G401 (cell line): ENCODE measurements at places on chromosomes 12 and 14.

GRCh38 chr14:70398706-70399431, 18.0 kb downstream of the SYNJ2BP start:
- no peak for DNase-seq

DNA sequence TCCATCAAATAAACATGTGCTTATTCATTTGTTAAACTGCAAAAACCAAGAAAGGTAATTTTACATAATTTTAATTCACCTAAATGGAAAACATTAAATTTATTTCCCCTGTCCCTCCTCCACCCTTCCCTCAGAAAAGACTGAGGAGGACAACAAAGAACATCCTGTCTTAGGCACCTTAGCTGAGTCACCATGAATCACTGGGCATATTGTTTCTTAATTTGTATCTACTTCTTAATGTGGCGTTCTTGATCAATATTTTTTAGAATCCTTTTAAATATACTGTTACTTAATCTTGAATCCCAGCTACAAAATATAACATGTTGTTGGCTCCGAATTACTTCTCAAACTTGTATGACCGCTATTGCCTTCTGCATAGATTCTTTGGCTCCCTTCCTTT, 23.5 kb downstream of the SIX6 start:
- DNase-seq, result no peak

DNA sequence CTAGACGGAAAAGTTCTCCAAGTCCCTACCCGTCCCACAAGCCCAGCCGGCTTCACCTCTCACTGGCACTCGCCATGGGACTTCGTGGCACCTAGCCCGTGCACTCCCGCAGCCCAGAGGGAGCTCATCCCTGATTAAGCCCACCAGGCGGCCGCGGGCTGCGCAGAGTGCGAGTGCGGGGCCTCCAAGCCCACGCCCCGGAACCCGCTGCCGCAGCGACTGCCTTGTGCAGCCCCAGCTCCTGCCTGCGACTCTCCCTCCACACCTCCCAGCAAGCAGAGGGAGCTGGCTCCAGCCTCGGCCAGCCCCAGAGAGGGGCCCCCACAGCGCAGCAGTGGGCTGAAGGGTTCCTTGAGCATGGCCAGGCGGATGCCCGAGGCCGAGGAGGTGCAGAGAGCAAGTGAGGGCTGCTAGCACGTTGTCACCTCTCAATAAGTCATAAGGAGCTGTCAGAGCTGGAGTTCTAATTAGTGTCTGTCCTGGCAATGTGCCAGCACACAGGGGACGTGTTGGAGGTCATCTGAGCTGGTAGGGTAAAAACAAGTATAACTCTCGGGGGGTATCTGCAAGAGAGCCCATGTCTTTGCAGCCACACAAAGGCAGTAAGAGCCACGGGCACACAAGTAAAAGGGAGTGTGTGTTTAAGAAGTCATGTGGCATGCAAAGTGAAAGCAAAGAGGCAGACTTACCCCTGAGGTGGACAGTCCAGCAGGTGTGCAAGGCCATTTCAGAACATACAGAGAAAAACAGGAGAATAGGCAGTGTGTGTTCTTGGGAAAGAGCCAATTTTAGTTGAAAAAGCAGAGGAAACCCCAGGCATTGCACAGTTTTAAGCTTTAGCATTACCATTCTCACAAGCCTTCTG, 27.1 kb upstream of the TMTC2 start:
- DNase-seq, result no peak

DNA sequence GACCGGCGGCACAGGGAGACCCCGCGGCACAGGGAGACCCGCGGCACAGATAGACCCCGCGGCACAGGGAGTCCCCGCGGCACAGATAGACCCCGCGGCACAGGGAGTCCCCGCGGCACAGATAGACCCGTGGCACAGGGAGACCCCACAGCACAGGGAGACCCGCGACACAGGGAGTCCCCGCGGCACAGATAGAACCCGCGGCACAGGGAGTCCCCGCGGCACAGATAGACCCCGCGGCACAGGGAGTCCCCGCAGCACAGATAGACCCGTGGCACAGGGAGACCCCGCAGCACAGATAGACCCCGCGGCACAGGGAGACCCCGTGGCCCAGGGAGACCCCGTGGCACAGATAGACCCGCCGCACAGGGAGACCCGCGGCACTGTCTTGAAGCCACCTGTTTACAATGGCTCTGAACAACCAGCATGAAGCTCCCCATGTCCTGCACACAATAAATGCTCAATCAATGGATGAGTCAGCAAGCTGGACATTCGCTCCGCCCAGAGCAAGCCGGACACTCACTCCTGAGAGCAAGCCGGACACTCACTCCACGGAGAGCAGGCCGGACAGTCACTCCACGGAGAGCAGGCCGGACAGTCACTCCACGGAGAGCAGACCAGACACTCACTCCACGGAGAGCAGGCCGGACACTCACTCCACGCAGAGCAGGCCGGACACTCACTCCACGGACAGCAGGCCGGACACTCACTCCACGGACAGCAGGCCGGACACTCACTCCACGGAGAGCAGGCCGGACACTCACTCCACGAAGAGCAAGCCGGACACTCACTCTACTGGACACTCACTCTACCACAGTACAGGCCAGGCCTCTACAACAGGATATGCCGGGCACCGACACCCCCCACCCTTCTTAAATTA, 121.9 kb downstream of the RFLNA start:
- DNase-seq, result no peak

DNA sequence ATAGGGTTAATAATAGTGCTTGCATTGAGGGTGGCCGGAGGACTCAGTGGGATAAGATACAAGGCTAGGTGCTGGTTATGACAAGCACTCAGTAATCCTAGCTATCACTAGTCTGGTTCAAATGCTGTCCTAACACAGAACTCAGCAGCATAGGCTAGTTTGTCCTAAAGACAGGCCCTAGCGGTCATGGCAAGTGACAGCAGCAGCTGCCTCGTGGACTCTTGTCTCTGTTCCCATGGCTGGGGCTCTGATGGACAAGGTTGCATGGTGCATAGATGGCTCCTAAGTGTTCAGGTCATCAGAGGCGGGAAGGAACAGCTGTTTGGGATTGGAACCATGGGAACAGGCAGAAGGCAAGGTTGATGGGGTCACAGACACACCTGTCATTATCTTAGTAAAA, 42.4 kb upstream of the IGF1 start:
- no peak for DNase-seq

DNA sequence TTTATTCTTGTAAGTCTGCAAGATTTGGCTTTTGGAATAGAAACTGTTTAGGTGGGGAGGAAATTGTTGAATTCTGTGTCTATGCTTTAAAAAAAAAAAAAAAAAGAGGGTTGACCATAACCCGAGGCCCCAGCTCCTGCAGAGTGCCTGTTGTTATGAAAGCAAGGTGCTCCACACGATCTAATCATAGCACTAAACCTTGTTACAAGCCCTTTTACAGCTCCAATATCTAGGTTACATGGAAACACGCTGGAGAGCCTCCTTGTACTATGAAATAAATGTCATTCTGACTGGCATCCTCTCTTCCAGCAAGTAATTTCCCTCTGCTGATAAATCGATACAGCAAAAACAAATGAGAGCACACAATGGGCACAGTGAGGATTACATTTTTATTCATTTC, 303.1 kb upstream of the SOX5 start:
- no peak for DNase-seq

DNA sequence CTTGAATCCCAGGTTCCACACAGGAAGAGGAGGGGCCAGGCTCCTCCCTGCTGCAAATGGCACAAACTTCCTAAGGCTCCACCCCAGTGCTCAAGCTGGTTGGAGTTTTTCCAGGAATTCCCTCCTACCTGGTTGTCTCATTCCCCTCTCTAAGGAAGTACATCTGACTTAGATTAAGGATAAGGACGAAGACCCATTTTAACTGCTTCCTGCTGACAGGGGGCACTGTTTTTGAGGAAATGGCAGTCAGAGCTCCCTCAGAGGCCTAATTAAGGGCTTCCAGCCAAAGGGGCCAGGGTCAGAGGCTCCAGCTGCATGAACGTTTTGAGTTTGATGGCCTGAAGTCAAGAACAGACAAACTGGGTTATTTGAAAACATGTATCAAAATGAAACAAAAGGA, 1084.7 kb downstream of the SLC6A15 start:
- DNase-seq, result no peak

DNA sequence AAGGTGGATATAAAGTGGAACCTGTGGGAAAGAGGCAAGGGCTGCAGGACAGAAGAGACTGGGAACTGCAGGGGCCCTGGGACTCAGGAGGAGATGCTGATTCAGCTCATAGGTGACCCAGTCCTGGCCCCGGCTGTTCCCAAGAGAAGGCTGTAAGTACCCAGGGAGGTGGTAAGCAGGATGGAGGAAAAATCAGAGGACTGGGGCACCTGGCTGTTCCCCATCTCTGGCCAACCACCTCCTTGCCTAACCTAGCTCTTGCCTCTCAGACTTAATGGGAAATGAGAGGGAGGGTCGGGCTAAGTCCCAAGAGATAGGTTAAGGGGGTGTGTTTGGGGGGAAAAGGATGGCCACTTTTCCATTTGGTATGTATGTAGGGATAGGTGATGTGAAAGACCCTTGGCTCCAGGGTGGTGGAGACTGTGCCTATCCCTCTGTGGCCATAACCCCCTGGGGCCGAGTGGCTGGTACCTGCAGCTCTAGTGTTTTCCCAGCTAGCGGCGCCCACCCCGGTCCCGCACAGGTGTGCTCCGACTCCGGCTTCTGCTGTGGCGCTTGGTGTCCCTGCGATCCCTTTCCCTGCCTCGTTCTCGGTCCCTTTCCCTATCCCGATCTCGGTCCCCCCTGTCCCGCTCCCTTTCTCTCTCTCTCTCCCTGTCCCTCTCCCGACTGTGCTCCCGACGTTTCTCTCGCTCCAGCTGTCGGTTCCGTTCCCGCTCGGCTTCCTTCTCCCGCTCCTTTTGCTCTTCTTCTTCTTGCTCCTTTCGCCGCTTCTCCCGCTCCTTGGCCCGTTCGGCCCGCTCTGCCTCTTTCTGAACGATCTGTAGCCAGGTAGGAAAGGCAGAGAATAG, 1.6 kb upstream of the CDH24 start:
- DNase-seq, result no peak

GRCh38 chr14:89264196-89264800, 152.7 kb downstream of the FOXN3 start:
- no peak for DNase-seq

DNA sequence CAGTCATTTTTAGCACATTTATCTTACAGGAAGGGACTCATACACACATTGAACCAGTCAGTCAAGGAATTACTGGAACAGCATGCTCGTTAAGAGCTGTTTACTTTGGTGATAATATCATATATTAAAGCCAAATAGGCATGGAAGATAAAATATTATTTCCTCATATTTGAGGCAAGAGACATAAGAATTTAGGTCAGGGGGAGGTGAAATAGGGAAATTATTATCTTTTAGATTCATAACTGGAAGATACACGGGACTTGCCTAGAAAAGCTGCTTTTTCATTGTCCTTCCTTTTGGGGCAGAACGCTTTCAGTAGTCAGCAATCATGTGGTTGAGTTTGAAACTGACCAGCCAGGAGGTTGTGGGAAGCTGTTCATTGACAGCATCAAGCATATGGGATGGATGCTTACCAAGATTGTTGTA, 72.5 kb downstream of the NTN4 start:
- no peak for DNase-seq

GRCh38 chr12:119409043-119409442, 74.5 kb downstream of the CCDC60 start:
- no peak for DNase-seq

- no peak for DNase-seq
Observed at GRCh38 chr12:50934981-50935807, 17.1 kb upstream of the HIGD1C start.

DNA sequence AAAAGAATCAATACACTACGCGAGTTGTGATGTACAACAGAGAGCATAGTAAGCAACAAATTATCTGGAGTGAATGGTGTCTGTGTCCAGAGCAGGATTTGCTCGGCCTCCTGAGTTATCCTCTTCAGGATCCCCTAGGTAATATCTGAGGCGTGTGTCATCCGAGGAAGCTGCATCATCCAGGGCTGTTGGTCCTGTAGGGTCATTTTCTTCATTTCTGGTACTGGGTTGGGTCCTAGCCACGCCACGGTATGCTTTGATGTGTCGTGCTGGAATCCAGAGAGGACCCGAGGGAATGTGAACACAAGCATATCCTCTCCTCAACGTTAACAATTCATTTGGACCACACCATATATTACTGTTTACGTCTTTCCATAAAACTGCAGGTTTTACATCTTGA, 19.0 kb upstream of the CLEC4E start:
- no peak for DNase-seq

DNA sequence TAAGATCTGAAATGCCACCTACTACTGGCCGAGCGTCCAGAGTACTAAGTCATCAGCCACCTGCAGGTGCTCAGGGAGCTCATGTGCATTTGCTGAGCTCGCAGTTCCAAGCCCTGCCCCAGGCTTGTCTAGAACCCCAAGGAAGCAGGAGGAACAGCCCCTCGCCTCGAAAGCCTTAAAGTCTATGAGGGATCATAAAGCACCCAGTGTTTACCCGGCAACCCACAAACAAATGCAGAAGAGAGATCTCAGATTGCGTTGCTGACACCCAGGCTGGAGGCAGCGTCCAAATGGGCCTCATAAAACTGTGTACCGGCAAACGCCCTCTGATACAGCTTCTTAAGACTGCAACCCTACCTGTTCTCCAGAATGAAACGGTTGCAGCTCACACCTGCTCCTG, 6.8 kb downstream of the KDM2B start:
- DNase-seq, result no peak

DNA sequence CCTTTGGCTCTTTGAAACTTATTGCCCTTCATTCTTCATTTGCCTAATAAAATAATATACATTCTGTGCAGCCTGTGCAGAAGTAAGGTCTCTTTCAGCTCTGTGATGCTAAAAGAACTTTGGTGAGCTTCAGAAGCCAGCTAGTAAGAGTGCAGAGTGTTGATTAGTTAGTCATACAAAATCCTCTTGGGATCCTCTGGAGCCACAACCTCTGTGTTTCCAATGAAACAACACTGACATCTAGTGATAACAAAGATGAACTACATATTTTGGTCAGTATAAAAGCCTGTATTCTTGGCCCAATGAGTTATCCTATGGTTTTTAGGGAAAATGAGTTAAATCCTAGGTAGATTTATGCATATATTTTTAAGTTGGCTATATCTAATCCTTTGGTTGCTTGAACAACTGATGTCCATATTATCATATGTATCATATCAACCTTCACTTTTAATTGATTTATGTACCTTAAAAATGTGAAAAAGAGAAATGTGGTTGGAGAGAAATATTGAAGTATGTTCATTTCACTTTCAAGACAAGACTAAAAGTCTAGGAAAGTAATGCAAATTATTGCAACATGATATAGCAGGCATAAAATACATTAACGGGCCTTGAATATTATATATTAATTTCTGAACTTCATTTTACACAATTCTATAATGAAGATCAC, 158.4 kb downstream of the KLHL28 start:
- peak; percentile 48 for DNase-seq
